ENCODE measurements at places on chromosomes 12 and 14. TPM values are rescaled to one million over a fixed set of nuclear protein-coding genes. Genes with fewer than 3 reads are reported as not detected.

The FAM181A gene
- total RNA-seq = not detected

The CNTN1 gene
- not detected for total RNA-seq

The KRT8 gene
- total RNA-seq = 3,634 TPM

The AVPR1A gene
- 0.39 TPM for total RNA-seq

The WIF1 gene
- total RNA-seq = not detected

The CISTR gene
- total RNA-seq = not detected

The AMHR2 gene
- total RNA-seq = not detected

The SNRPF gene
- 5.5 TPM for total RNA-seq

The SINHCAF gene
- total RNA-seq = 37.3 TPM

The SYNDIG1L gene
- total RNA-seq = not detected

The CFAP54 gene
- 0.43 TPM for total RNA-seq

The TMEM30B gene
- 9.0 TPM for total RNA-seq

The FGD4 gene
- 89.9 TPM for total RNA-seq

The CRACR2A gene
- 1.2 TPM for total RNA-seq

The DPPA3 gene
- not detected for total RNA-seq

The KCNC2 gene
- not detected for total RNA-seq

The RTL1 gene
- total RNA-seq = not detected

The OASL gene
- not detected for total RNA-seq

The CLEC4E gene
- not detected for total RNA-seq

The CFAP73 gene
- not detected for total RNA-seq

The FAM90A1 gene
- total RNA-seq = 0.11 TPM

The SSTR1 gene
- under 0.01 TPM for total RNA-seq

The SSPN gene
- 2.4 TPM for total RNA-seq

The SERPINA1 gene
- total RNA-seq = 0.22 TPM

The AMIGO2 gene
- 0.79 TPM for total RNA-seq
